ENCODE measurements at places on chromosomes 16 and 17. TPM values are rescaled to one million over a fixed set of nuclear protein-coding genes. Genes with fewer than 3 reads are reported as not detected.

DNA sequence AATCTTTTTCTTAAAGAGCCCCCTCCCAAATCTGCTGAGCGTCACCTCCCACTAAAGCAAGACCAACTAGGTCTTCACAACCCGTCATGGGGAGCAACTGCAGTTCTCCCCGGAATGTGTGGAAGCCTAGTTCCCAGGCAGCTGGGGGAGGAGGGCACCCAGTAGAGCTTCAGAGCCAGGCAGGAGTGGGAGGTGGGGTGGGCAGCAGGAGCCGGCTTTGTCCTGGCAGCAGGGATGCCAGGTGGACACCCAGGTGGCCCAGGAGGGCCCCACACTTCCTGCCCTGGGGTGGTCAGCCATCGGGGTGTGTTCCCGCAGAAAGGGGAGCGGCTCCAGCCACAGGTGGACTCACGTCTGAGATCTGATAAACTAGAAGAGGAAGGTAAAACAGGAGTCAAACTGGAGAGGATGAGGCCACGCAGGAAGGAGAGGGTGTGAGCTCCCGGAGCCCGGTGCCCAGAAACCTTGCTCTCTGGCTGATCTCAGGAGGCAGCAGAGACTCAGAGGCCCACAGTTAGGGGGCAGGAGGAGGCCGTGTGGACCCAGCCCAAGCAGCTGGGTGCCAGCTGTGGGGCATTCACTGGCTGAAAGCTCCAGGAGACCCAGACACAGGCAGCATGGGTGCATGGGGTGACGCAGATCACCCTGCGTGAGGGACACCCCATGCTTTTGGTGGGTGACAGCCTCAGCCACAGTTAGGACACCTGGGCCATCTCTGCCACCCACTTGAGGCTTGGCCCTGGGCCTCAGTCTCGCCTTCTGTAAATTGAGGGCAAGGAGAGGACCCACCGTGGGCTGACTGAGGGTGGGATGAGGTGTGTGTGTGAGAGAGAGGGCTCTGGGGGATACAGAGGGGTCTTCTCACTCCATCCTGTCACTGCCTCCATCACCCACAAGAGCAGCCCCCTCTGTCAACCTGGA is 260.8 kb upstream of the TNRC6C start:
- no peak overlapping the region for H3K27ac ChIP-seq
- no peaks in the 10 kb centered on the region for H3K36me3 ChIP-seq
- H3K27me3 ChIP-seq, result peaks cover 41% of the 10 kb centered on the region
- peak; percentile 41 for DNase-seq

GRCh38 chr17:33124871-33125551 is 133.4 kb downstream of the SPACA3 start:
- H3K27me3 ChIP-seq, result no peaks in the 10 kb centered on the region
- H3K27ac ChIP-seq, result no peak overlapping the region
- H3K4me1 ChIP-seq, result no peaks in the 10 kb centered on the region
- no peak for DNase-seq
- no peaks in the 10 kb centered on the region for H3K36me3 ChIP-seq
- H3K4me3 ChIP-seq, result no peak overlapping the region

DNA sequence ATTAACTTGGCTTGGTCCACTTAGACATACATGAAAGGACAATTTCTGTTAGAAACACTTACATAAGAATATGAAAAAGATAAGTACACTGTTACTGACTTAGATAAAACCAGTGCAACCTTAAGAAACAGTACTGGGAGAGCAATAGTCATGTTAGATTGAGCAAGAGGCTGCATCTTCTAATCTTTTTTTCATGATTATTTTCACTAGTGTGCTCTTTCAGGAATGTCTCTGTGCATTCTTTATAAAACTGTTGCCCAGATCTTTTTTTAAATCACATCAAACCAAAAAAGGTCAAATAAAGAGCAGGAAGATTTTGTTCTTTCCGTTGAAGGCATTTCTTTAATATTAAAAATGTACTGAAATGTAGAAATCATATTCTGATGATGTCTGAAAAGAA is 100.7 kb upstream of the AXIN2 start:
- H3K4me3 ChIP-seq, result no peak overlapping the region
- no peaks in the 10 kb centered on the region for H3K4me1 ChIP-seq
- no peaks in the 10 kb centered on the region for H3K36me3 ChIP-seq
- no peaks in the 10 kb centered on the region for H3K27me3 ChIP-seq

GRCh38 chr16:46822270-46822669 is 8.7 kb downstream of the C16orf87 start:
- H3K4me1 ChIP-seq, result peaks cover 33% of the 10 kb centered on the region
- DNase-seq, result no peak
- peaks cover 21% of the 10 kb centered on the region for H3K36me3 ChIP-seq
- no peaks in the 10 kb centered on the region for H3K27me3 ChIP-seq
- H3K4me3 ChIP-seq, result no peak overlapping the region

- no peaks in the 10 kb centered on the region for H3K27me3 ChIP-seq
- H3K27ac ChIP-seq, result 0 out of 2 replicates have a peak overlapping the region, but pooled peaks have one; percentile 1
- no peaks in the 10 kb centered on the region for H3K36me3 ChIP-seq
These were observed 10.1 kb upstream of the SPOP start for GRCh38 chr17:49687878-49688491.

GRCh38 chr16:16133943-16134604 is 89.2 kb downstream of the ABCC6 start:
- DNase-seq, result no peak
- H3K27ac ChIP-seq, result no peak overlapping the region
- no peak overlapping the region for H3K4me3 ChIP-seq
- H3K4me1 ChIP-seq, result no peaks in the 10 kb centered on the region

DNA sequence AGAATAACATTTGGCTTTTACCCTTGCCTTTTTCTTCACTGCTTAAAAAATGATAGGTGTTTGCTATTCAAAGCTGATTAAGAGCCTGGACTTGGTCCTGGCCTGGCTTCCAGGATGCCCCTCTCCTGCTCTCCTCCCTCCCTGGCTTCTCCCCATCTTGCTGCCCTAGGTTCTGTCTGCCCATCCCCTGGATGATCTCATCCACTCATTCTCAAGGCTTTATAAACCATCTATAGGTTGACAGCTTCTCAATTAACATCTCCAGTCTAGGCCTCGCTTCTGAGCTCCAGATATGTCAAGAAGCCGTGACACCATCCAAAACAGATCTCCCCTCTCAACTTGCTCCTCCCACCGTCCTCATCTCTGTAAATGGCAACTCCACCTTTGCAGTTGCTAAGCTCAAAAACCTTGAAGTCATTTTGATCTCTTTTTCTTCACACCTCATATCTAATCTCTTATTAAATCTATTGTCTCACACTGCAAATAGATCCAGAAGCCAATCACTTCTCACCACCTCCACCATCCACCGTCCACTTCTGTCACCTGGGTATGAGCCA is 8.7 kb downstream of the ZNF771 start:
- H3K36me3 ChIP-seq, result peaks cover 68% of the 10 kb centered on the region
- no peaks in the 10 kb centered on the region for H3K27me3 ChIP-seq
- H3K4me3 ChIP-seq, result no peak overlapping the region
- no peaks in the 10 kb centered on the region for H3K4me1 ChIP-seq

The ALOX15B gene
- total RNA-seq, result not detected

The GRAP gene
- 1.1 TPM for total RNA-seq

The MYH8 gene
- total RNA-seq, result not detected

- 0 out of 2 replicates have a peak, but pooled peaks cover 5% of the 10 kb centered on the region for H3K27me3 ChIP-seq
- H3K36me3 ChIP-seq, result no peaks in the 10 kb centered on the region
- no peak for DNase-seq
- no peak overlapping the region for H3K4me3 ChIP-seq
- no peaks in the 10 kb centered on the region for H3K4me1 ChIP-seq
- H3K27ac ChIP-seq, result no peak overlapping the region
These were observed 24.6 kb upstream of the SPNS2 start for GRCh38 chr17:4474093-4474492.

- H3K27ac ChIP-seq, result no peak overlapping the region
- DNase-seq, result no peak
- no peaks in the 10 kb centered on the region for H3K36me3 ChIP-seq
- no peaks in the 10 kb centered on the region for H3K27me3 ChIP-seq
These were observed 10.3 kb upstream of the TNS4 start for GRCh38 chr17:40511667-40512220.

DNA sequence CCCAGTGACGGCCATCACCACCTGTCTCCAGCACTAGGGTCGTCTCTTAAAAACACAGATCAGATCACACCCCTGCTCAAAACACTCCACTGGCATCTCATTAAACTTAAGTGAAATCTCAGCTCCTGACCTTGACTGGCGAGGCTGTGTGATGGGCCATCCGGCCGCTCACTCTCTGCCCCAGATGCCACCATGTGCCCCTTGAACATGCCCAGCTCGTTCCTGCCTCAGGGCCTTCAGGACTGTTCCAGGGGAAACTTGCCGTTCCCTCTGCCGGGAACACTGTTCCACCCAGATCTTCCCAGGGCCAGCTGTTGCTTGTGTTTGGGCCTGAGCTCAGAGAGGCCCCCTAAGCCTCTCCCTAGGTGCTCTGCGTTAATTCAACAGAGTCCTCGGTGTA is 39.4 kb downstream of the RPH3AL start:
- H3K27ac ChIP-seq, result no peak overlapping the region
- no peak overlapping the region for H3K4me3 ChIP-seq
- no peaks in the 10 kb centered on the region for H3K36me3 ChIP-seq
- H3K27me3 ChIP-seq, result no peaks in the 10 kb centered on the region
- no peaks in the 10 kb centered on the region for H3K4me1 ChIP-seq

The KRTAP9-4 gene
- total RNA-seq, result not detected

- no peaks in the 10 kb centered on the region for H3K27me3 ChIP-seq
- H3K27ac ChIP-seq, result peak overlapping the region; percentile 61
- peaks cover 52% of the 10 kb centered on the region for H3K36me3 ChIP-seq
These were observed 817 bp downstream of the NDUFAF8 start for GRCh38 chr17:81239714-81240555.

GRCh38 chr16:89174877-89175276 is 3.3 kb downstream of the CDH15 start:
- H3K27me3 ChIP-seq, result peaks cover 40% of the 10 kb centered on the region
- DNase-seq, result no peak
- H3K4me1 ChIP-seq, result no peaks in the 10 kb centered on the region
- H3K27ac ChIP-seq, result no peak overlapping the region
- no peaks in the 10 kb centered on the region for H3K36me3 ChIP-seq

The RNF112 gene
- not detected for total RNA-seq

GRCh38 chr16:55443434-55444346 is 35.3 kb upstream of the MMP2 start:
- no peak overlapping the region for H3K27ac ChIP-seq
- no peak for DNase-seq
- H3K36me3 ChIP-seq, result no peaks in the 10 kb centered on the region
- peaks cover 6% of the 10 kb centered on the region for H3K27me3 ChIP-seq

The RAMP2 gene
- not detected for total RNA-seq

The STX8 gene
- total RNA-seq, result 109 TPM

DNA sequence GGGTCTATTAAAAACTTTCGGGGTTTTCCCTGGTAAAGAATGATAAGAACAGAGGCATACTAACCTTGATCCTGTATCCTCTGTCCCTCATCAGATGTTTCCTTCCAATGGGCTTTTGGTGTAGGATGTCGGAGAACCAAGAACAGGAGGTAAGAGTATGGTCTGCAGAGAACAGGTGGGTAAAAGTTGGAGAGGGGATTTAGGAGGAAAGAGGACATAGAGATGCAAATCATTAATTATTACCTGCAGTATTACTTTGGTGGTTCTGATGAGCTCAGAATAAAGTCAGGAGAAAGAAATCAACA is 4.3 kb downstream of the SNX11 start:
- no peaks in the 10 kb centered on the region for H3K27me3 ChIP-seq
- peaks cover 42% of the 10 kb centered on the region for H3K36me3 ChIP-seq
- H3K4me1 ChIP-seq, result peaks cover 12% of the 10 kb centered on the region
- H3K4me3 ChIP-seq, result no peak overlapping the region
- H3K27ac ChIP-seq, result no peak overlapping the region

- peaks cover 65% of the 10 kb centered on the region for H3K4me1 ChIP-seq
- no peak overlapping the region for H3K4me3 ChIP-seq
- peak overlapping the region; percentile 24 for H3K27ac ChIP-seq
- DNase-seq, result no peak
- peaks cover 81% of the 10 kb centered on the region for H3K36me3 ChIP-seq
These were observed 19.9 kb downstream of the GJD3 start for GRCh38 chr17:40344421-40345160.

The ALDH3A1 gene
- not detected for total RNA-seq

DNA sequence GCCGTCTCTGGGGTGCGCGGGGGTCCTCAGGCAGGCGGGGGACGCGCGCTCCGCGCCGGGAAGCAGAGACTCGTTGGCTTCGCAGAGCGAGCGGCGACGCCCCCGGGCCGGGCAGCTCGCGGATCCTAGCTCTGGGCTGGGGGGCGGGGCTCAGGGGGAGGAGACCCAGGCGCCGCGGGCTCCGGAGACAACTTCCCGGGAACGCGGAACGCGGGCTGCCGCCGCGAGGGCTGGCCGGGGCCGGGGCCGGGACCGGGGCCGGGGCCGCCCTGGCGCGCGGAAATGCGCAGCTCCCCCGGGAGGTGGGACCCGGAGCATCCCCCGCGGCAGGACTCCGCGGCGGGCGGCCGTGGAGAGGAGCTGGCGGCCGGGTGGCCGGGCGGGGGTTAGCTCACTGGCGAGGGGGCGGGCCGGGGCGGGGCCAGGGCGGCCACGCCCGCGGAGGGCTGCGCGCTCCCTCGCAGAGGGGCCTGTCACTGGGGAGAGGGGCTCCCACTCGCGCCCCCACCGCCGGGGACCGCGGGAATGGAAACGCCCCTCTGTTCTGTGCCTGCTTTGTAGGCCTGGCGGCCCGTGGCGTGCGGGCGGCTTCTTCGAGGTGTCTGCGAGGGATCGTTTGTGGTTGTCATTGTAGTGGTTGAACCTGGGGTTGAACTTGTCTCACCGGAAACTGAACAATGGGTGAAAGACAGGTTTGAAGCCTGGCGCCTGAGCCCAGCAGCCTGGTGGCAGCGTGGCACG is at the start of gene GAS7:
Gene GAS7, minus strand, starts transcription at position 98 of the 741 bp plus-strand sequence.
- H3K36me3 ChIP-seq, result no peaks in the 10 kb centered on the region
- H3K4me1 ChIP-seq, result peaks cover 14% of the 10 kb centered on the region
- DNase-seq, result peak; percentile 51
- no peak within 1 kb of the TSS for H3K27ac ChIP-seq

The SALL1 gene
- total RNA-seq, result 13.3 TPM

DNA sequence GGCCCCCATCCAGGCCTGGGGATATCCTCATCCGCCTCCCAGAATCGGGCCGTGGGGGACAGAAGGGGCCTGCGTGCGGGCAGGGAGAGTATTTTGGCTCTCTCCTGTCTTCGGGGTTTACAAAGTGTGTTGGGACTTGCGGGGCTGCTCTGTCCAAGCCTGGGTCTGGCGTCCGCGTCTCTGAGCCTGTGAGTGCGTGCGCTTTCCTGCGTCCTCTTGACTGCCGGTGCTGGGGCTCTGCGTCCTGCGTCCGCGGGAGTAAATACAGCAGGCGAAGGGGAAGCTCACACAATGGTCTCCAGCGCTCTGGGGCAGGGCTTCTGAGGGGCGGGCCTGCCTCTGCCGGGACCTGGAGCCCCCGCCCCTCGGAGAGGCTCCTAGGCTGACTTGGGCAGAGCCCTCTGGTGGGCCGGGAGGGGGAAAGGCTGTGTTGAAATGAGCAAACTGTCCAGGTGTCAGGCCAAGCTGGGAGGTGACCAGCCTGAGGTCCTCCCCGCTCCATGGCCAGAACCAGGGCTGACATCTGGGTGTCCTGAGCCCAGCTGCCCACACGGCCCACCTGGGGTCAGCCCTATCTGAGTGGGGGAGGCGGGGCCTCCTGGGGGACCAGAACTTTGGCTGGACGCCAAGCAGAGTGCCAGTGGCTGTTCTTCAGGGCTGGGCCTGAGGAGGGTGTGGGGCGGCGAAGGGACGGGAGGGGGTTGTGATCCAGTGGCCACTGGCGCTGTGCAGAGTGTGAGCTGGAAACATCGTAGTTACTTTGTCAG is 233.6 kb downstream of the SEC14L1 start:
- no peaks in the 10 kb centered on the region for H3K27me3 ChIP-seq
- peak overlapping the region; percentile 54 for H3K4me3 ChIP-seq
- peaks cover 45% of the 10 kb centered on the region for H3K4me1 ChIP-seq
- peak; percentile 43 for DNase-seq
- peaks cover 23% of the 10 kb centered on the region for H3K36me3 ChIP-seq
- H3K27ac ChIP-seq, result no peak overlapping the region
